Adrenal gland (tissue), 19 donors: ENCODE measurements at places on chromosomes 4 and X. TPM values are rescaled to one million over a fixed set of nuclear protein-coding genes. Genes with fewer than 3 reads are reported as not detected.

The HSFX4 gene
- polyA plus RNA-seq, result not detected

The YIPF7 gene
- polyA plus RNA-seq, result not detected

The SERTM2 gene
- 0.24 TPM for polyA plus RNA-seq

The RPS6KA6 gene
- 1.3 TPM for polyA plus RNA-seq

The OTOP1 gene
- polyA plus RNA-seq, result not detected

The RHOXF1 gene
- polyA plus RNA-seq, result not detected

The CT45A10 gene
- not detected for polyA plus RNA-seq

The MID2 gene
- polyA plus RNA-seq, result 3.5 TPM

- no peak for DNase-seq
Observed at GRCh38 chrX:96909291-96909690, 25.6 kb downstream of the RPA4 start.

DNA sequence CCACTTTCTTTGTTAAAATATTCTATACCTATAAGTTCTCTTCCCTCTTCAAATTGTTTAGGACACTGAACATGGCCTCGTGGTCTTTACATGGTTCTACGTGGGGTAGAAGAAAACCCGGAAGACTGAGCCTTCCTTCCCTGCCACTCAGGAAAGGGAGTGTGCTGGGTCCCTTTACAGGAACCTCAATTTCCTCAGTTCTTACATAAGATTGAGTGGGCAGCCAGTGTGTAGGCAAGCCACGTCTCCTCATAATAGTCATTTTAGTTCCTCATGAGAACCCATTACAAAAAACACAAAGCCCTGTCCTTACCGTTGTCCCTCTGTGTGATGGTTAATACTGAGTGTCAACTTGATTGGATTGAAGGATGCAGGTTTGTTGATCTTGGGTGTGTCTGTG lies 28.7 kb upstream of the SMIM10L2A start:
- DNase-seq, result no peak

GRCh38 chr4:14254252-14254651 lies 626.7 kb upstream of the BOD1L1 start:
- peak; percentile 77 for DNase-seq

DNA sequence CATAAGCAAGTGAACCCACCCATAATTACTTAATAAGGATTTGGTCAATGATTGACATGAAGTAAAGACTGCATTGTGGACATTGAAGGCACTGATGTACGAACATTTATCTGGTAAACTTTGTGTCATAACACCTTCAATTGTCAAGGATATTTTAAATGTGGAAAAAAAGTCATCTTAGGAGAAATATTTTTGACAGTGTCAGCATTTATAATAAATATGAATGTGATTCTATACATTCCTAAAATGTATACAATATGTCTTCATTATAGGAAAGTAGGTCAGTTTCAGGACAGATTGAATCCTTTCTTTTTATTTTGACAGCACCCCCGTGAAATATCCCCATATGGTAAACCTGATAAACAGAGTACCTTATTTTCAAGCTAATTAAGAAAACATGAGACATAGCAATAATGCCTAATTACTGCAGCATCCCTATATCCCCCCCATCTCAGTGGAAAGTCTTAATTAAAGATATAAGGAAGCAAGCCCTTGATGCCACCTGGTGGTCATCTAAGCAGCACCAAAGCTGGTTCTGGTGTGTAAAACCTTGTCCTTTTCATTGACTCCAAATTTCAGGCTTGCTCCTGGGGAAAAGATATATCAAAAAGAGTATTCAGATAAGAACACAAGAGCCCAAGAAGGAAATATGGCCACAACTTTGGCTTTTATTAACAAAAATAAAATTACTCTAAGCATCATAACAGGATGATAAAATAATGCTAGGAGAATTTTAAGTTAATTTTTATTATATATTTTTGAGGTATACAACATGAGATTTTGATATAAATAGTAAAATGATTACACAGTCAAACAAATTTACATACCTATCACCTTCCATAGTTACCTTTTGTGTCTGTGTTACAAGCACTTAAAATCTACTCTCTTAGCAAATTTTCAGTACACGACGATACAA lies 379.7 kb downstream of the TLL1 start:
- peak; percentile 37 for DNase-seq

DNA sequence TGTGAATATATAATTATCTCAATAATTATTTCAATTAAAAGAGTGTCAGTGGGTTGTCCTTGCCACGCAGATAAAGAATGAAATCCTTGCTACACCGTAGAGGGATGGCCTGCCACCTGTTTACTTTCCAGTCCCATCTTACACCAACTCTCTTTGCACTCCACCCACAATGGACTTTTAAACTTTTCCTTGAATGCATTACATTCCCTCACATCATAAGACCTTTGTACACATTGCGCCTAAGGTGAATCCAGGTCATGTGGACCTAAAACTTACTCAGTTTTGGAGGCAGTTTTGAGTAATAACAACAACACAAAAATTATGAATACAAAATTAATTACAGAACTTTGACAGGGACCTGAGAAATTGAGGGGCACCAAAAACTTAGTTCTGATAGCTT lies 78.7 kb upstream of the PDE5A start:
- no peak for DNase-seq

GRCh38 chr4:102639598-102639997 lies 121.2 kb downstream of the MANBA start:
- no peak for DNase-seq

GRCh38 chrX:87078231-87078630 lies 439.4 kb upstream of the KLHL4 start:
- no peak for DNase-seq

GRCh38 chrX:144738246-144738645 lies 509.1 kb upstream of the SPANXN1 start:
- DNase-seq, result no peak

DNA sequence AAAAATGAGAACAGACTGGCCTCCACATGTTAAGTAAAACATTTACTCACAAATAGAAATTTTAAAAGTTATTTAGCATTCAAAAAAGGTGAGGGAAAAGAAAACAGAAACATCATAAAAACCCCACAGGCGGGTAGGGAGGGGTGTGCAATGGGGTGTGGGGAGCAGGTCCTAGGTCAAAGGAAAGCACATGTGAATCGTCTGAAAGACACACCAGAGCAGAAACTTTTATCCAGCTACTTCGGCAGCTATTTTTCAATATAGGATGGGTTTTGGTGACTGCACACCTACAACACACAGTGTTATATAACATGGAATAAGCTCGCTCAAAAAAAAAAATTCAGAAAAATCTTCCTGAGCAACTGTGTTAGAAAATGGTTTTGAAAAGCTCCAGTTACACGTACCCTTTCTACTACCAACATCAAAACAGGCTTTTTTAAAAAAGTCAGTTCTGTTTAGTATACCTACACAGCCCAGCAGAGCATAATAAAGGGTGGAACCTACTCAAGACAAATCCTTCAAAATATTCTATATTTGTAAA lies 1.6 kb downstream of the OTUD4 start:
- no peak for DNase-seq

DNA sequence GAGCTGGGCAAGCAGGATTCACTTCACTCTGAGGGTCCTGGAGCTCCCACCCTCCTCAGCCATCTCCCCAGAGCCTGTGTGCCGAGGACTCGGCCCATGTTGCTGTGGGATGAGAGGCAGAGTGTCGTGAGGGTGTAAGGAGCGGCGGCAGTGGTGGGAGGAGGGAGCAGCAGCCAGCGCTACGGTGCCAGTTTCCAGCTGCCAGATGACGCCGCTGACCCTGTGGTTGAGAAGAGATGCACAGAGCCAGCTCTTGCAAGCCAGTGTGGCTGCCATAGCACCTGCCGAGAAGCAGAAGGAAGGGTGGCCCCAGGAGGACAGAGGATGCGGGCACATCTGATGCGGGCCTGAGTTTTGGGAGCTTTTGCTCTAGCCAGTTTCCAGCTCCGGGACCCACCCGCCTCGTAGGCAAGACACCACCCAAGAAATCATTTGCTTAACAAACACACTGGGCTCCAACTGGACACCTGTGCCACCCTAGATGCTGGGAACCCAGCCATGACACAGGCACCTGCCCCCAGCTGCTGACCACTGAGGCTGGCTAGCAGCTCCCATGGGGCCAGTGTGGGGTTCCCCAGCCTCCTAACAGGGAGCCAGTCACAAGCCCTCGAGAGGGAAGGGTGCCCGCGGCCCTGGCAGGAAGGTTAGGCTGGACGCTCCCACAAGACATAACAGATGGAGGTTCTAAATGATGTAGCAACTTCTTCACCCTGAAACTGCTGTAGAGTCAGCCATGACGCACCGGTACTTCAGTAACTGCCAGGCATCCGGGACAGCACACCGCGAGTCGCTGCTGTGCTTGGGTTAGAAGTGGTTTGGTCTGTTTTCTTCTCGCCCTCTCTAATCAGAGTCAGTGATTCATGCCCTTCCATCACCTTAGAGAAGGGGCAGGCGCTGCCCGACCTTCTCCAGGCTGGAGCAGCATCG lies 8.9 kb downstream of the MSANTD1 start:
- no peak for DNase-seq

- no peak for DNase-seq
Observed at GRCh38 chrX:40152741-40153344, 55.1 kb upstream of the BCOR start.

GRCh38 chr4:54840430-54840829 lies 182.7 kb downstream of the KIT start:
- no peak for DNase-seq

- no peak for DNase-seq
Observed at GRCh38 chr4:125728568-125728967, 413.8 kb downstream of the FAT4 start.

GRCh38 chrX:9730752-9731151 lies 34.9 kb downstream of the GPR143 start:
- no peak for DNase-seq

DNA sequence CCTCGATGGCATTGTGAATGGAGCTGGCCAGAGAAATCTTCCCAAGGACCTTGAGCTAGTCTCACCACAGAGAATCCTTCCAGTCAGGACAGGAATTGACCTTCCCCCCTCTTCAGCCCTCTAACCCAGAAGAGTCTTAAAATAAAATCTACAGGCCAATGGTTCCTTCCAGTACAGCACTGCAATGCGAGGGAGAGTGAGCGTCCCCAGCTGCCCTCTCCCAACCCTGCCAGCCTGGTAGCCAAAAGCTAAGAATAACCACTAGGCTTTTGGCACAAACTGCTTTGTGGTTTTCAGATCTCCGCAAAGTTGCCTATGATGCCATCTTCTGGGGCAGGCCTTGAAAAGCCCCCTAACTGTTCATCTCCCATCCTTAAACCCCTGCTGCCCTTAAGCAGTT lies 175.1 kb downstream of the AR start:
- DNase-seq, result no peak

- no peak for DNase-seq
Observed at GRCh38 chr4:16532240-16532970, 306.1 kb upstream of the TAPT1 start.
